ENCODE measurements at places on chromosomes 2 and 18. TPM values are rescaled to one million over a fixed set of nuclear protein-coding genes. Genes with fewer than 3 reads are reported as not detected.

- DNase-seq = peak; percentile 68
Measured at GRCh38 chr2:152134488-152135280, 35.8 kb upstream of the CACNB4 start.

DNA sequence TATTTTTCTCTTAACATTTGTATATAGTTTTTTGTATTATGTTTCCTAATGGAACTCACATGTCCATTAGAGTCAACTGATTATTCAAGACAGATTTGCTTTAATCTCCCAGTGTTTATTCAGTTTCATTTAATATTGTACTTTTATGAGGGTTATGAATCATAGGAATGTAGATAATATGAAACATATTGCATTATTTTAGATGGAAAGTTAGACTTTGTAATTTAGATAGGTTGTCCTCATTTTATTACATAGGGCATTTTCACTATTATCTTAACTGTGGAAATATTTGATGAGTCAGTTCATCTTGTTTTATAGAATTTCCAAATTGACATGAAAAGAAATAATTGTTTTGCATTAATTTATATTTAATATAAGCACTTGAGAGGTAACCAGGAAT lies 240.8 kb downstream of the PLCL1 start:
- DNase-seq = no peak

DNA sequence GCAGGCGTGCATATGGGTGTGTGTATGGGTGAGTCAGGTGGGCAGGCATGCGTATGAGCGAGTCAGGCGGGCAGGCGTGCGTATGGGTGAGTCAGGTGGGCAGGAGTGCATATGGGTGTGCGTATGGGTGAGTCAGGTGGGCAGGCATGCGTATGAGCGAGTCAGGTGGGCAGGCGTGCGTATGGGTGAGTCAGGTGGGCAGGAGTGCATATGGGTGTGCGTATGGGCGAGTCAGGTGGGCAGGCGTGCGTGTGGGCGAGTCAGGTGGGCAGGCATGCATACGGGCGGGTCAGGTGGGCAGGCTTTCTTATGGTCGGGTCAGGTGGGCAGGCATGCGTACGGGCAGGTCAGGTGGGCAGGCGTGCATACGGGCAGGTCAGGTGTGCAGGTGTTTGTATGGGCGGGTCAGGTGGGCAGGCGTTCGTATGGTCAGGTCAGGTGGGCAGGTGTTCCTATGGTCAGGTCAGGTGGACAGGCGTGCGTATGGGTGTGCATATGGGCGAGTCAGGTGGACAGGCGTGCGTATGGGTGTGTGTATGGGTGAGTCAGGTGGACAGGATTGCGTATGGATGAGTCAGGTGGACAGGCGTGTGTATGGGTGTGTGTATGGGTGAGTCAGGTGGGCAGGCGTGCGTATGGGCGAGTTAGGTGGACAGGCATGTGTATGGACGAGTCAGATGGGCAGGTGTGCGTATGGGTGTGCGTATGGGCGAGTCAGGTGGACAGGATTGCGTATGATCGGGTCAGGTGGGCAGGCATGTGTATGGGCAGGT lies 28.7 kb upstream of the KLF11 start:
- no peak for DNase-seq

GRCh38 chr2:236352761-236353593 lies 88.8 kb upstream of the ASB18 start:
- DNase-seq = peak; percentile 29

DNA sequence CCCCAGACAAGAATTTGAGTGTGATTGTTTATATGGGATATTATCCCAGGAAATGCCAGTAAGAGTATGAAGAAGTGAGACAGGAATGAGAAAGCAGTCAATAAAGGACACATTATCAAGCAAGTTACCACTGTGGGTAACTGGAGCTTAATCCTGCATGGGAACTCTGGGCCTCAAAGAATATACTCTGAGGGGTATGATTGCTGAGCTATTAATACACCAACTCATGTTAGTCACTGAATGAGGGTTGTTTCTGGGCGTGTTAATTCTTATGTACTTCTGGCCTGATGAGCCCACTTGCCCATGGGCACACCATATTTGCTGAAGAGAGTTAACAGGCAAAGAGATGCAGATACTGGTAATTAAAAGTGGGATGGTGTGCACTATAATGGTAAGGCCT lies 26.6 kb upstream of the PAIP2B start:
- DNase-seq = no peak

DNA sequence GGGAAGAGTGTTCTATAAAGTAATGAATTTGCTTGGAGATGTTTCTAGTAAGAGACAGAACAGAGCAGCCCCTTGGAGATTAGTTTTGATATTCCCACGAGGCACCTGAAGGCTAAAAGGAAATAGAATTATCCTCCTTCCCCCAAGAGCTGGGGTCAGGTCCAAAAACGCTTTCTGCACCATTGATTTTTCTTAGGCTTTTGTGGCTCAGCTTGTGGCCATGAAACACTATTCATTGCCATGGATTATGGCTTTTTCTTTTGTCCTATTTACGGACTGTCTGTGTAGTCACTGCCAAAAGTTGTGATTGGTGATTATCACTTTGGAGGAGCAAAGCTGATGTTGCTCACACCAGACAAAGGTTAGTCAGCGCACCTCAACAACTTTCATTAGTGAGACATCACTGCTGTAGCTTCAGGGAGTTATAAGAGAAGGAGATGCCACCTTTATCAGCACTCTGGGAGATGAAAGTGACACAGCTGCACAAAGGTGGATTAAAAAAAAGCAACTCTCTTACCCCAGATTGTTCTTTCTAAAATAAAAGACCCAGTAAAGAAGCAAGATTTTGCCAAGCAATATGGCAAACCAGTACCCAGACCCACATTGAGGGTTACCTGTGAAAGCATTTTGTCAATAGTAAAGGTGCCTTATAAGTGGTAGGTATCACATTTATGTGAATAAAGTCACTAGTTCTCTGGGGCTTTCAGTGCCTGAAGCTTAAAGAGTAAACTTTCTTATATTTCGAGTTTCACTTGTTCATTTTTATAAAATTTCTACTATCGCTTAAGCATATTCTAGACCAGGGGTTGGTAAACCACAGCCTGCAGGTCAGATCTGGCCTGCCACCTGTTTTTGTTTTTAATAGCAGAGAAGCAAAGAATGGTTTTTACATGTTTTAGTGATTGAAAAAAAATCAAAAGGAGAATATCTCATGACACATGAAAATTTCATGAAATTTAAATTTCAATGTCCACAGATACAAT lies 10.6 kb downstream of the CXCR4 start:
- DNase-seq = no peak

DNA sequence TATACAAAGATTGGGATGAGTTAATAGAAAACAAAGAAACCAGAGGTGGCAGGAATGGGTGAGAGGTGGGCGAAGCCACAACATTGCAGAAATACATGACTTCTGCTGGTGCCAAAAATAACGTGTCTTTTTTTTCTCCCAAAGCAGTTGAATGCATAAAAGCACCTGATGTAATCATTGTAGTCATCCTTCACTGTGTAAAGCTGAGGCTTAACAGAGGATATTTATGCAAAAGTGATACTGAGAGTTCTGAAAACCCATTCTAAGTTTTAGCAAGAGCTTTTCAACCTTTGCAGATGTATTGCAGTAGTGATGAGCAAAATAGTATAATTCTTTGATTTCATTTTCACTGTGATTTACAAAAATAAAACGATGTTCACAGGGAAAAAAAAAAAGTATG lies 173.0 kb downstream of the PTGR3 start:
- peak; percentile 27 for DNase-seq

DNA sequence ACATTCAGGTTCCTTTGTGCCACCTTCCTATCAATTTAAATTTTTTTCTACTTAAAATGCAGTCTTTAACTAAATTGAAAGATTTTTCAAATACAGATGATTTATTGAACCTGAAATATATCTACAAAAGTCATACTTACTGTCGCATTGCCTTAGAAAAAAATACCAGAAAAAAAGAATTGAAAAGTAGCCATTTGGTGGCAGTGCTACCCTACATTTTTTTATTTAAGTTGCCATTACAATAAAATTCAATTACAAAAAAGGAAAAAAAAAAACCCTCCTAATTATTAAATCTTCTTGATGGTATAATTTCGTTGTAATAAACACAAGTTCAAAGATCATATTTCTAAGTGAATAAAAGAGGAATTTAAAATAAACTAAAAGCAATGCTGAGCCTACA lies 43.4 kb downstream of the DSC3 start:
- no peak for DNase-seq

- no peak for DNase-seq
Measured at GRCh38 chr2:193847130-193847529, 1652.4 kb upstream of the TMEFF2 start.

DNA sequence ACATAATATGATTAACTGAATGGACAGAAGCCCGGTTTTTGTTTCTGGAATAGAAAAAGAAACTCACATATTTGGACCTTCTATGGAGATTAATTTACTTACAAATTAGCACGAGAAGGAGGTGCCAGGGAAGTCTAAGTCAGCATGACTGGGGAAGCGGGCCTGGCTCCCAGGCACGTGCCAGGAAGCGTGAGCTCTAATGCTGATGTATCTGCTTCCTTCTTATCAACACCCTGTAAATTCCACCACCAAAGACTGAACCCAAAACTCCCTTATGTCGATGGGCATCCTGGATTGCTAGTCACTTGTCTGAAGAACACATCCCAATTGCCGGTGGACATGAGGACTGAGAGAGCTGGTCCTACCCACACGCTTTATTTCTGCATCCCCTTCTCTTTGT lies 134.5 kb downstream of the GALNT14 start:
- no peak for DNase-seq

- DNase-seq = no peak
Measured at GRCh38 chr2:241340631-241341163, 15.4 kb upstream of the FARP2 start.

- DNase-seq = no peak
Measured at GRCh38 chr2:60739156-60739555, 16.9 kb upstream of the PAPOLG start.

GRCh38 chr2:223897669-223898330 lies 47.3 kb downstream of the WDFY1 start:
- no peak for DNase-seq

DNA sequence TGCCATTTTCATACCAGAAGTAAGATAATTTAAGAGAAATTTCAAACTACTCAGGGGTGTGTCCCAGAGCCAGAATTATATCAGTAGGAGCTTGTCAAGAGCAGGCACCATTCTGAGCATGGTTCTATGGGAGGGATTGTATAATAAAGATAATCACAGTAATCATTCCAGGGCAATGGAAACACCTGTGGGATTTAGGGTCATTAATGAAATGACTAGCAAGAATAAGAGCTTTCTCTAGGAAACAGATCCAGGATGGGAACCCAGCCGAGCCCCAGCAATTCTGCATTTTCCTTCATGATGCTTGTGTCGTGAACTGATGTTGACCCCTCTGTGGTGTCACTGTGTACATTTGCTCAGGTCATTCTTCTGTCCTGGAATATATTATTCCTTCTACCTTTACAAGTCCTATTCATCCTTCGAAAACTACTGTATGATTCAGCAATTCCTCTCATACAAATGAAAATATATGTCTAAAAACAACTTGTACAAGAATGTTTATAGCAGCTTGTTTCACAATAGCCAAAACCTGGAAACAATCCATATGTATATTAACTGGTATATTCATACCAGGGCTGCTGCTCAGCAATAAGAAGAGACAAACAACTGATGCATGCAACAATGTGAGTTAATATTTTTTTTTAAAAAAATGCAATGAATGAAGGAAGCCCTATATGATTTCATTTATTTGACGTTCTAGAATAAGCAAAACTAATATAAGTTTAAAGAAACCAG lies 687.8 kb upstream of the KLHL29 start:
- no peak for DNase-seq

- no peak for DNase-seq
Measured at GRCh38 chr18:63936932-63937393, 12.1 kb upstream of the HMSD start.

- DNase-seq = no peak
Measured at GRCh38 chr2:198137733-198138132, 333.3 kb downstream of the PLCL1 start.

- no peak for DNase-seq
Measured at GRCh38 chr2:24352664-24353063, 7.7 kb downstream of the ITSN2 start.

DNA sequence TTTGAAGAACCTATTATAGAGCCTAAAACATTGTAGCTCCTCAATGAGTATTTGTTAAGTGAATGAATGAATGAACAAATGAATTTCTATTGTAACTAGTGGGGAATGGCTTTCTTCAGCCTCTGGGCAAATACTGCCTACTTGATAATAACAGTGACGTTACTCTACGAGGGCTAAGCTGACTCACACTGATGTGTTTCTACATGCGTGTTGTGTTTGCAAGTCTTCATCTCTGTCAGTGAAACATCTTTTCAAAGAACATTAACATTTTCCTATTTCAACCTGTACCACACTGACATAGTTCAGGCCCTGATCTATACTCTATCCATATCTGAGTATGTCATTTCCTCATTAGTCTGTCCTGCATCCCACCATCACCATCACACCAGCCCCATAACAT lies 319.9 kb upstream of the ACVR2A start:
- DNase-seq = no peak

- no peak for DNase-seq
Measured at GRCh38 chr2:118923371-118923770, 18.6 kb upstream of the MARCO start.

GRCh38 chr2:225788571-225789094 lies 389.1 kb downstream of the NYAP2 start:
- DNase-seq = peak; percentile 6

DNA sequence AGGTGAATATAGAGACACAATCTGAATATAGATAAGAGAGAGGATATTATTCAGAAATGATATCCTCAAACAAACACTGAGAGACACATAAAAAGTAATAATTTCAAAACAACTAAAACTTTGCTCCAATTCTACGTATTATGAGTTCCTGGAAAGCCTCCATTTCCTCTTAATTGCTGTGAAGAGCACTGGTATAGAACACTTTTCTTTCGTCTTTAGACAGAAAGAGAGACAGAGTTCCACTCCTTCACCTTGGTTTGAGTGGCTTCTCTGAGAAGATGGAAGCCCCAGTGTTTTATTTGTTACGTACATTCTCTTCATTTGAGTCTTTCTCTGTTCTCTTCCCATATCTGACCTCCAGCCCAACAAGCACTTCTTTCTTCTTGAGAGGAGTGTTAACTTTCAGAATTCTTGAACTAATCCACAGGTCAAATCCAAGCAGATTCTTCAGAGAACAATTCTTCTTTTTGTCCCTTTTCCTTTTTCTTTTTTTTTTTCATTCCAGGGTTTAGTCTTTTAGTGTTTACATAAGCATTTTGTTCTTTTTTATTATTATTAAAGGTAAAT lies 6.4 kb upstream of the PIK3C3 start:
- DNase-seq = no peak

- DNase-seq = peak; percentile 86
Measured at GRCh38 chr18:6009756-6010155, 114.4 kb upstream of the TMEM200C start.

GRCh38 chr2:238726670-238727584 lies 121.0 kb upstream of the TWIST2 start:
- no peak for DNase-seq

- no peak for DNase-seq
Measured at GRCh38 chr18:11526675-11527074, 82.7 kb upstream of the SLC35G4 start.

The CHRND gene
- not detected for total RNA-seq

The GRHL1 gene
- 0.56 TPM for total RNA-seq

The DRC1 gene
- total RNA-seq = 0.18 TPM

The FOXI3 gene
- not detected for total RNA-seq

The MATN3 gene
- 1.1 TPM for total RNA-seq

The DSC3 gene
- under 0.01 TPM for total RNA-seq

The BOLL gene
- not detected for total RNA-seq

The ARHGAP15 gene
- total RNA-seq = not detected

The GLI2 gene
- total RNA-seq = 4.7 TPM

The NR4A2 gene
- 2.8 TPM for total RNA-seq

The ECEL1 gene
- total RNA-seq = not detected

Measured in IMR-90 (cell line).